ENCODE measurements at places on chromosomes 11 and 22.

DNA sequence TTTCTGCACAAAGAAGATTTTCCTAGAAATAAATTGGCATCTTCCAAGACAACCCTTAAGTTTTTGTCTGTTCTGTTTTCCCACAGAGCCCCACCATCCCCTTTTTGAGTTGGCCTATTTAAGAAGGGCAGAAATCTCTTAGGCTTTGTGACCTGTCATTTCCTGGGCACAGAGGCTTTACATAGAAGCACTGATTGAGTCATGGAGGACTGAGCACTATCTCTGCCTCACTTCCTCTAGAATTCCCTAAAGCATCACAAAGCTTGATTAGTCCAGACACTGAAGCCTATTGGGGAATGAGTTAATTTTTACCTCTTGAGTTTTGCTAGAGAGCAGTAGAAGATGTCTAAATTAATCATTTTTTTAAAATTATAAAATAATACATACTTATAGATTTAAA is 25.4 kb downstream of the TRIM44 start:
- DNase-seq: no peak

GRCh38 chr11:115649461-115649860 is 145.2 kb upstream of the CADM1 start:
- no peak for DNase-seq

GRCh38 chr22:46891382-46891951 is 129.0 kb downstream of the TBC1D22A start:
- DNase-seq: no peak

- no peak for DNase-seq
These were observed 47.8 kb upstream of the PTPRJ start for GRCh38 chr11:47932544-47932943.

DNA sequence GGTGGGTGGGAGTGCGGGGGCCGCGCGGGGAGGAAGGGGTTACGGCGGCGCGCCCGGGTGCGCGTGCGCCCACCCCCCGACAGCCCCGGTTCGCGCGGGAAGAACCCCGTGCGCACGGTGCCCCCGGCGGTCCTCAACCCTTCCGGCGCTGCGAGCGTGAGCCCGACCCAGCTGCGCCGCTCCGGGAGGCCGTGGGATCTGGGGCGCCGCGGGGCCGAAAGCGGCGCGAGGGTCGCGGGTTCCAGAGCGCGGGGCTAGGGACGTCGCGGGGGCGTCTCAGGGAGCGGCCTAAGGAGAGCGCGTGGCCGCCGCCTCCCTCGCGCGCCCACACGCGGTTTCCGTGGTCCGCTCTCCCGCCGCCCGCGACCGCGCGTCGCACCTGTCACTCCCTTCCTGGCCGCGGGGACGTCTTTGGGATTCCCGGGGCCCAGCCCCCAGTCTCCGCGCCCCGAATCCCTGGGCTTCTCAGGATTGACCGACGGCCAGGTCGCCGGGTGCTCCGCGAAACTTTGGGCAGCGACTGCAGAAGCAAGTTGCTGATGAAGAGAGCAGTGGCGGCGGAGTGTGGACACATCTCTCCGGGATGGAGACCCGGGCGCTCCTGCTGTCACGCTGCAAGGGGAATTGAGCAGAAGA is 582 bp downstream of the SREBF2 start:
- peak; percentile 42 for DNase-seq
